ENCODE measurements at places on chromosomes 7 and 10.
A peak's percentile ranks its signal among the peaks of the same experiment; 100 is the strongest.

DNA sequence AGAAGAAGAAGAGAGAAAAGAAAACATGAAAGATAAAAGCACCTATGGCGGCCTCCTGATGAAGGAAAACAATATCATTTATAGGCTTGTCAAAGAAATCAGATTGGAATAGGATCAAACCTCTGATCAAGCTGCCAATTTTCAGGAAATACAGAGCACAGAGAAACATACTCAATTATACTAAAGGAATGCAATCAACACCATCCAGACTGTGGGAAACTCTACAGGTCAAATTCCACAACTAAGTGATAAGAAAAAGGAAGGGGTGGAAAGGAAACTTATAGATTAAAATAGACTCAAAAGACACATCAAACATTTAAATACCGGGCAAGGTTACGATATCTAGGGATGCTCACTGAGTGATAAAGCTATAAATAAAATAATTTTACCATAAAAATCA lies 39.3 kb downstream of the AOAH start:
- DNase-seq: no peak

GRCh38 chr10:113916053-113916452 lies 61.6 kb downstream of the NHLRC2 start:
- DNase-seq: no peak

DNA sequence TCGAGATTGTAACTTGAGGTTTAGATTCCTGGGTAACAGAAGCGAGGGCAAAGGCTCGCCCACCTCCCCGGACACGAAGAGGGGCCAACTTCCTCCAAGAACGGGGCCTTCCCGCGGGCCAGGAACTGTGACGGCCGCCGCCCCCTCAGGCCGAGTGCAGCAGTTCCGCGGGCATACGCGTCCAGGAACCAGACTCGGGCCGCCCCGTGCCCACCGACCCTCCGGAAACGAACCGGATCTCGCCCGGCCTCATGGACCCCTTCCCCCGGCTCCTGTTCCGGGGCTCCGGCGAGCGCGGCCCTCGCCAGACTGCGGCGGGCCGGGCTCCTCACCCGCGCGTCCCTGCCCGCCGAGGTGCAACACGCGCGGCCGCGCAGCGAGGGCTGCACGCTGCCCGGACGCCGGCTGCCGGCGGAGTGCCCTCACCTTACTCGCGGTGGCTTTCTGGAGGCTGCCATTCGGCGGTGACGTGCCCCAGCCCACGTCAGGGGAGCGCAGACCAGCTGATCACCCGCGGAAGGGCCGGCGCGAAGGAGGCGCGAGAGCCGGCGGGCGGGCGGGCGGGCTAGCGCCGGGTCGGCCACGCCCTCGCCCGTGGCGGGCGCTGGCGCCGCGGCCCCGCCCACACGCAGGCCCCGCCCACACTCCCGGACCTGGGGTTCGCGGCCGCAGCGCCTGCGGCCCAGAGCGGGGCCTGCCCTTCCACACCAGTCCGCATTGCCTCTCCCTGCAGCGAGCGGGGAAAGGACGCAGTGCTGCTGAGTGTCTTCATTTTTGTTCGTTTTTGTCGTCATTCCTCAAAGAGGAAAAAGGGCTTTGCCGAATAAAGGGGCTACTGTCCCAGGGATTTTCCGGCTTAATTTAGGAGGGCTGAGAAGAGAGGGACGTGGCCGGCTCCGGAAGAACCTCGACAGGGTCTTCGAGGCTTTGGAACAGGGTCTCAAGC lies at the start of gene XPNPEP1:
XPNPEP1 (minus strand) TSS at position 536 of the 946 bp plus-strand sequence; CDS start at position 458, 78 bp downstream.
- peak; percentile 63 for DNase-seq

GRCh38 chr7:99021941-99022560 lies 121.9 kb downstream of the SMURF1 start:
- no peak for DNase-seq
